Body of pancreas (tissue), 4 donors: ENCODE measurements at places on chromosomes 5 and 9.

DNA sequence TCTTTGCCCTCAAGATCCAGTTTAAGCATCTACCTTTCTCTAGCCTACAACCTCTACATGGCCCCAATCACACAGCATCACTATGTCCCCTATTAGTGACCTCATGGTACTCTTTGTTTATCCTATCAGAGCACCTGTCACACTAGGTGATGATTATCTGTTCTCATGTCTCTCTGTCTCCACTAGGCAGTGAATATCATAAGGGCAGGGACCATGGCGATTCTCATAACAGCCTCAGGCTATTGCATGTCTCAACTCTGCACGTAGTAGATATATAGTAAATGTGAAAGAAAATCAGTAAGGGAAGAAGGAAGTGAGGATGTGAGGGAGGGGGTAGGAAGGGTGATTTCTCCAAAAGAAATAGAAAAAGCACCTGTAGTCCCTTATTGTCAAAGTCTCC is 311.0 kb downstream of the NSG2 start:
- no peak for DNase-seq
- no peak overlapping the region for H3K27ac ChIP-seq
- no peak overlapping the region for H3K4me3 ChIP-seq
- no peaks in the 10 kb centered on the region for H3K36me3 ChIP-seq
- H3K27me3 ChIP-seq = no peaks in the 10 kb centered on the region
- H3K4me1 ChIP-seq = no peaks in the 10 kb centered on the region

DNA sequence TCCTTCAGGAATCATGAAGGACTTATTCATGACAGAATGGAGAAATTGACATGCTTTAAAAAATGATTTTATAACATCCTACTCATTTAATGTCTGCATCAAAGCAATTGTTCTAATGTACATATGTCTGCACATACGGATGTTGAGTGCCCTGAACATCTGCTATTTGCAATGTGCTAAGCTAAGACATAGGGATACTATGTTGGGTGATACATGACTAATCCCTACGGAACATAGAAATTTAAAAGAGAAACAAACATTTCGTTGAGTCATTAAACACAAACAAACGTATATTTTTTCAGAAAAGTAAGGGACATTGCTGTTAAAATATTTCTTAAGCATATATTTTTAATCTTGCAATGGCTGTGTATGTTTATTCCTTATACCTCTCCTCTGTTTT is 686.5 kb upstream of the ADAMTS16 start:
- no peaks in the 10 kb centered on the region for H3K36me3 ChIP-seq
- DNase-seq = no peak
- H3K4me3 ChIP-seq = no peak overlapping the region
- no peaks in the 10 kb centered on the region for H3K4me1 ChIP-seq
- H3K27me3 ChIP-seq = no peaks in the 10 kb centered on the region

- peaks cover 5% of the 10 kb centered on the region for H3K4me1 ChIP-seq
- H3K27me3 ChIP-seq = no peaks in the 10 kb centered on the region
- no peak overlapping the region for H3K27ac ChIP-seq
- H3K36me3 ChIP-seq = no peaks in the 10 kb centered on the region
Measured at GRCh38 chr5:171342362-171343111, 33.5 kb downstream of the TLX3 start.

DNA sequence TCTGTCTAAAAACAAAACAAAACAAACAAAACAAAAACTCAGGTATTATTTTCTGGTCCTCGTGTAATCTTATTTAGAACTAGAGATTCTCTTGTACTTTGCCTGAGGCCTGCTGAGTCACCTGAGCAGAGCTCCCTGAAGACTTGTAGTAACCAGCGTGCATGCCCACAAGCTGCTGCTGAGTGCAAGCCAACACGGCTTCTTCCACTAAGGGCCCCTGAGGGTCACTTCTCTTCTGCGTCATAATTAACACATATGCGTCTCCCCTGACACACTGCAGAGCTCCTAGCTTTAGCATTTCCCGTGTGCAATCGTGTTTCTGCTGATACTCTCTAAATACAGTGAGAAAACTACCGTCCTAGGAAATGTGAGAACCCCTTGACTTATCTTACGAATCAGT is 10.9 kb upstream of the NDFIP1 start:
- H3K27ac ChIP-seq = no peak overlapping the region
- H3K27me3 ChIP-seq = no peaks in the 10 kb centered on the region
- no peak for DNase-seq
- no peaks in the 10 kb centered on the region for H3K4me1 ChIP-seq

DNA sequence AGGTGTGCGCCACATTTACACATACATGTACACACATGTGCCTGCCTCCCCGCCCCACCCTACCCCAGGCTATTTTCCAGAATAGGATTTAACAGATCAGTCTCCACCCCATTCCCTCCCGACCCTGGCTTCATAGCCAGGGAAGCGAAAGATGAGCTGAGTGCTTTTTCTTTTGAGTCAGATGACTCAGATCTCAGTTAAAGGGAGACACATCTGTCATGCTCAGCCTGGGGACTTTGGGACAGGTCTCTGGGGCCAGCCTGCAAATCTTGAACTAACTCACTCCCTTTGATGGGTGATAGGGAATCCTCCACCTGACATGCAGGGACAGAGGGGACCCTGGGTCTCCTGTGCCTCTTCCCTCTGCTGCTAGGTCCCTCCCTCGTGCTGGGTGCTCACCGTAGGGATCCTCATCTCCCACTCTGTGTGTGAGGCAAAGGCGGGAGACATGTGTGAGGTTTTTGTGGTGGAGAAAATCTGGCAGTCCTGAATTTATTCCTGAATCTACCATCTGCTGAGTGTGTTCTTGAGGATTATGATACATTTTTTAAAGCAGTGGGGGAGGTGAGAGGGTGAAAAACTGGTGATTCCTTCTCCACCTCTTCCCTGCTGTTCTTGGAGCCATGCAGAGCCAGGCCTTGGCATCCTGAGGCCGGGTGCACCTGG is 37.7 kb downstream of the NEUROG1 start:
- no peaks in the 10 kb centered on the region for H3K27me3 ChIP-seq
- H3K27ac ChIP-seq = no peak overlapping the region
- no peak overlapping the region for H3K4me3 ChIP-seq
- H3K36me3 ChIP-seq = no peaks in the 10 kb centered on the region
- no peaks in the 10 kb centered on the region for H3K4me1 ChIP-seq
